ENCODE measurements at places on chromosomes 3 and 15.

DNA sequence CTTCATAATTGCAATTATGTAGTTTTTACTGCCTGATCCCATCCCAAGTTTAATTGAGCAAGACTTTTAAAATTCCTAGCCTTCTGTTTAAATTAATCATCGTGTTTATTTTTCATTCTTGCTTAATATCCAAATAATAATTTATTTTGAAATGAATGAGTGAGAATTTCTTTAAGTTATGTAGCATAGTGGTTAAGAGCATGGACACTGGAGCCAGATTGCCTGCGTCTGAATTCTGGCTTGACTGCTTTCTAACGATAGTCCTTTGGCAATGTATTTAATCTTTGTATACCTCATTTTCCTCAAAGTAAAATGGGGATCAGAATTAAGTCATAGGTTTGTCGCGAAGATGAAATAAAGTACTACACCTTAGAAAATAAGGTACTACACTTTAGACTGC lies 71.4 kb downstream of the LRRC49 start:
- no peak for DNase-seq

DNA sequence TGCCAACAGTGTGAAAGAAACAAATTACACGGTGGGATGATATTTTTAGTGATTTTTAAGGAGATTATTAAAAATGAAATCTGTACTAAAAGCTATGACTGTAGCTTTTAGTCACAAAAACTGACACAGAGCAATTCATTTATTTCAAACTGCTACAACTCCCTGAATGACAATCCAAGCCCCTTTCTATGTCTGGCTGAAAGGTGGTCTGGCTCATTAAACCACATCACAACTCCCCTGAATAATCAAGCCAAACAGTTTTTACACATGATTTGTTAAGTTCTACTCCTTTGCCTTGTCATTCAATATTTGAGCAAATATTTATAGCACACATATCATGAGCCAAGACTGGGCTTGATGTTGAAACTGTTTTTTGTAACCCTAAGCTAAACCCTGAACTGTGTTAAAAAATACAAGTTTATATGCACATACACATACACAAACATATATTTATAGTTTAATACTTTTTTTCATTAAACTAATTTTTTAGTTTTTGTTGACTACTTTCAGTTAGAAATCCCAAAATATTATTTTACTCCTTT lies 125.5 kb downstream of the RBMS3 start:
- DNase-seq = no peak

DNA sequence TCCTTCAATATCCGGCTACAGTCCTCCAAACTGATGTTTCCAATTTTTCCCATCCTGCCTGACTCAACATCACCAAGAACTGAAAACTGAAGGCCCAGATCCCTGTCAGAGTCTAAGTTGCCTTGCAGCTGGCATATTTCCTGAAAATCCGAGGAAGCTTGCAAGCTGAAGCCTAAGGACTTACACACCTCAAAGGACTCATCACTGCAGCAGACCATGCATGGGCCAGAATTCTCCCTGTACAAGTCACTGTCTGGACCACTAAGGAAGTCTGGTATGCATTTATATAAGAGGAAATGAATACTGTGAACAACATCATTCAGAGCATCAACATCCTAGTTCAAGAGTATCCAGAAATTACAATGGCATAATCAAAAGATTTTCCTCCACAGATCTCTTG lies 548.8 kb upstream of the MDFIC2 start:
- no peak for DNase-seq

DNA sequence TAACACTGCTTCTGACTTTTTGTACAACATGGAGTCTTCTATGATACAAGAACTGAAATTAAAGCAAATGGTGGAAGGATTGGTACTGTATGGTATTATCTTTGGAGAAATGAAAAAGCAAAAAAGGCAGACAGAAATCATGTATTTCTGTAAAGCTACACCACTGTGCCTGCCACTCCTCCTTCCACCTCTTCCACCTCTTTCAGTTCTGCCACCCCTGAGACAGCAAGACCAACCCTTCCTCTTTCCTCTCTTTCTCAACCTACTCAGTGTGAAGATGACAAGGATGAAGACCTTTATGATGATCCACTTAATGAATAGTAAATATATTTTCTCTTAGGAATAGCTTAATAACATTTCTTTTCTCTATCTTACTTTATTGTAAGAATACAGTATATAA lies 57.0 kb downstream of the CD200 start:
- DNase-seq = no peak

GRCh38 chr3:178353006-178353694 lies 183.1 kb upstream of the KCNMB2 start:
- no peak for DNase-seq

DNA sequence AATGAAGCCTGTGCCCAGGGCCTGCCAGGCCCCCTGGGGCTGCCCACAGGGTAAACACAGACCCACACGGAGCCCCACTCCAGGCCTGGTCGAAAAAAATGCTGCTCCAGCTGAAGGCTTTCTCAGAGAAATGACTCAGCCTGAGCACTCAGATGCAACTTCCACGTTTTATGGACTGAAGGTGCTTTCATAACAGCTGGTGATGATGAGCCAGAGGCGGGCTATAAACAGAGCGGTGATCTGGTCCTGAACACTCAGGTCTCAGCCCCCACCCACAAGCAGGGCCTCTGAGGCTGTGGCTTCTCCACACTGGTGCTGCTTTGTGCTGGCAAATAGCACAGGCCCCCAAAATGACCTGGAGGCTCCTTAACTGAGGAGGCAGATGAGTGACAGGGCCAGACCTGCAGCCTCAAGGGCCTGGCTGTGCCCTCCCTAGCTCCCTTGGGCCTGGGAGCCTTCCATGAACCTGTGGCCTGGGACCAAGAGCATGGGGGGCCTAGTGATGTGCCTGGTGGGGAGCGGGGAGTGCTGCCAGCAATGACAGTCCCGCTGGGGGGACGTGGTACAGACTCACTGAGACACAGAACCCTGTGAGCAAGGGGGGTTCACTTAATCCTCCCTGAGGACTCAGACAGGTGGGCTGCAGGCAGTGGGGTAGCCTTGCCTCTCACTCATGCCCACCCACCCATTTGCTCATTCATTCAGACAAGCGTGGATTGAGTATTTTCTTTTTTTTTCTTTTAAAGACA lies 23.0 kb upstream of the FURIN start:
- no peak for DNase-seq

DNA sequence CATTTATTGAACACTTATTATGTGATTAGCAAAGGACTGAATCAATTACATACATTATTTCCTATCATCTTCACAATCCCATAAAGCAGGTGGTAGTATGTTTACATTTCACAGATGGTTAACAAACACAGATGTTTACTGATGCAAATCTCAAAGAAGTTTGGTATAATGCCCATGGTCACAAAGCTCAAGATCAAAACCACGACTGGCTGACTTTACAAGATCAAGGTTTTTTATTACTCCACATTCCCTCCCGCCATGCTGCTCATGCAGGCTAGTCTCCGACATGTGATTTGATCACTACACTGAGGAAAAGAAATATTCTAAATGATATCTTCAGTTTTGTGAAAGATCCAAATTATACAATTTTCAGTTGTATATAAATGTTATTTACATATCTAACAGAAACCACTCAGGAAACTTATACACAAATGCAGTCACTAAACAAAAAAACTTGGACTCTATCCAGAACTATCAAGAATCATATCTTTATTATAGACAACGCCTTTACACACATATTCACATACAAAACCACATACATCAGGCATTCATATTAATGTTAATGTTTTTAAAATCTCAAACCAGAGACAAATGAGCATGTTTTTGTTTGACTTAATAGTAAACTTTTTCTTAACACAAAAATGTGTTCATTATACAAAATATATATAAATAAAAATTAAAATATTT lies 235.5 kb downstream of the SCAPER start:
- DNase-seq = no peak

DNA sequence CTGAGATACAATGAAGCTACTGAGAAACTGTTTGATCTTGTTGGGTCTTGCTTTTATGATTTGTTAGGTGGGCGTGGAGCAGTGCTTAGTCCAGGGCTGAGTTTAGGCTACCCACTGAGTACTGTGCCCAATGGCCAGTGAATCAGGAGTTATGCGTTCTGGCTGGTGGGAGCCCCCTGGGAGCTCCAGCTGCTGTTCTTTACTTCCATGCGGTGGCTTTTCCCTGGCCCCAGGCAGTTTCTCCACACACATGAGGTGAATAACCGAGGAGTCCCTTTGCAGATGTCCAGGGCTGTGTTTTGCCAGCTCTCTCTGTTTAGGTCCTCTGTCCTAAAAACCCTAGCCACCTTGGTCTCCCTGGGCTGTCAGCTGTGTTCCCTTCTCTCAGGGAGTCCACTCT lies 106.5 kb downstream of the KLF13 start:
- DNase-seq = no peak

DNA sequence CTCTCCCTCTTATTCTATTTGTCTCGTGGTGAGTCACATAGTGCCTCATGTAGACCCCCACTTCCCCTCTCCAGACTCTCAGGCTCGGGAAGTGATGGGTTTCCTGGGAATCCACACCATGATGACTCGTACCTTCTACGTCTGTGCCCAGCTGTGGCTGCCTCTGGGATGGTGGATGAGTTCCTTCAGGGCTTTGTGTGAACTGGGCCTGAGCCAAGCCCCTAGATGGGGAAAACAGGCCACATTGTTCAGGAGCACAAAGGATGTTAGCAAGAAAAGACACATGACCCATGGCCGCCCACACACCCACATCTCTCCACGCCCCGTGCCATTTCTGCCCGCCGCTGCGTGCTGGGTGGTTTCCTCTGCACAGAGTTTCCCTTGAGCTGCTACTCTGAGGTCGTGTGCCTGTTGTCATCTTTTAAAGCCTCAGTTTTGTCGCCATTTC lies 10.5 kb downstream of the ISG20 start:
- no peak for DNase-seq

GRCh38 chr3:161577662-161578061 lies 81.1 kb downstream of the OTOL1 start:
- DNase-seq = no peak

DNA sequence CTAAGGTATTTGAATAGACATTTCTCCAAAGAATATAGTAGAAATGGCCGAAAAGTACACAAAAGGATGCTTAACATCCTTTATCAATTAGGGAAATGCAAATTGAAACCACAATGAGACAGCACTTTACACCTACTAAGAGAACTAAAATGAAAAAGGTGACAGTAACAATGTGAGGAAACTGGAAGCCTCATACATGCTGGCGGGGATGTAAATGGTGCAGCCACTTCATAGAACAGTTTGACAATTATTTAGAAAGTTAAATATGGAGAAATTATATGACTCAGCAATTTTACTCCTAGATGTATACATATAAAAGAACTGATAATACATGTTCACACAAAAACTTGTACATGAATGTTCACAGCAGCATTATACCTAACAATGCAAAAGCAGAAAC lies 13.4 kb downstream of the SPICE1 start:
- no peak for DNase-seq

GRCh38 chr3:194686816-194687637 lies 1.3 kb downstream of the FAM43A start:
- DNase-seq = peak; percentile 70

DNA sequence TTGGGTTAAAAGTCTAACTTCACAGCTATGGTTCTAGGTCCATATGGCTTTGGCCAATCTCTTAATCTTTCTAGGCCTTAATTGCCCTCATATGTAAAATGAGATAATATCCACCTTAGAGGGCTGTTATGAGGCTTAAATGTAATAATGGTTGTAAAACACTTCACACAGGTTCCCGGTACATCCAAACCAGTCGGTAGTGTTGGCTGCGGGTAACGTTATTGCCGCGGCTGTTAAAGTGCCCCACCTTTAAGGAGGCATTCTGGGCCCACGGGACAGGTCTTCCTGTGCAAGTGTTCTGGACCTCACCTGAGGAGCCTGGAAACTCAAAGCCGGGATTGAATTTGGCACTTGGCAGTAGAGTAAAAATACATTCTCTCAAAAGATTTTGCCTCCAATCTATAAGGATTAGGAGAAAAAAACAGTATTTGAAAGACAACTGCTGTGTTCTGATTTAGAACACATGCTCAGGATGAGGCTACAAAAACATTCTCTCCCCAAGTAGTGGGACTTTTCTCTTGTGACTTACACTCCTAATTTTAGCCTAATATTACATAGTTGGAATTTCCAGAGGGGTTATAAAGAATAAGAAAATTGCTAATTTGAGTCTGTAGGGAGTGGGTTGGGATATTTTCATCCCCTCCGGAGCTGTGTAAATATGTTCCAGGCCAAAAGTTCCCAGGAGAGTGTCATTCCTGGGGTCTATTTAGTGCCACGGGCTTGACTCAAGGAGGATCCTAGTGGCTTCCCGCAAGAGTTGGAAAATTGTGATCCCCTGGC lies 44.9 kb upstream of the TSEN2 start:
- DNase-seq = no peak

DNA sequence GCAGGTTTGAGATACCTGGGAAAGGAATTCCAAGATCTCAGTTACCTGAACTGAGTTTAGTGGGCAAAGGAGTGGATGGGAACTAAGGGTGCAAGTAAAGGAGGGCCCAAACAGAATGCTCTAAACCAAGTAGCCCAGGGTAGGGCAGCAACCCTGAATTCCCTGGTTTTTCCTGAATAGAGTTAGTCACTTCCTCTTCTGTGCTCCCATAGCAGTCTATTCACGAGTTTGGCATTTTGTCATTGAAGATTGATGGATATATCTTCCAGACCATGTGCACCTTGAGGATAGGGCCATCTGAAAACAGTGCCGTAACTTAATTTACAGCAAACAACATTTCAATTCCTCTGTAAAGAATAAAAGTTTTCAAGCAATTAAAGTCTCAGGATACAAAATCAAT lies 18.5 kb upstream of the PTX3 start:
- DNase-seq = no peak

DNA sequence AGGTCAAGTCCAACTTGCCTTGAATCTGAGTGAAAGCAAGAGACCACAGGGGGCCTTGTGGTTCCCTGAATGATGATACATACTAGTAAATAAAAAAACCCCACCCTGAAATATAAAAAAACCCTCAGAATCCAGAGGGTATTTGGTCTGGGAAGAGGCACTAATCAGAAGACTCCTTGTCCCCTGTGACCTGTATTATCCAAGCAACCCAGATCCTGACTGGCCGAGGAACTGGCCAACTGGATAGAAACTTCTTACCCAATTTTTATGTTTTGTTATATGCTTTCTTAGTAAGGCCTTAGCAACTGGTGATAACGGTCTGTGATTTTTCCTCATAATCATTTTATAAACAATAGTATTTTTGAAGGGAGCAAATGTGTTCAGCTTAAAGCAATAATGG lies 17.5 kb downstream of the ABI3BP start:
- DNase-seq = no peak

DNA sequence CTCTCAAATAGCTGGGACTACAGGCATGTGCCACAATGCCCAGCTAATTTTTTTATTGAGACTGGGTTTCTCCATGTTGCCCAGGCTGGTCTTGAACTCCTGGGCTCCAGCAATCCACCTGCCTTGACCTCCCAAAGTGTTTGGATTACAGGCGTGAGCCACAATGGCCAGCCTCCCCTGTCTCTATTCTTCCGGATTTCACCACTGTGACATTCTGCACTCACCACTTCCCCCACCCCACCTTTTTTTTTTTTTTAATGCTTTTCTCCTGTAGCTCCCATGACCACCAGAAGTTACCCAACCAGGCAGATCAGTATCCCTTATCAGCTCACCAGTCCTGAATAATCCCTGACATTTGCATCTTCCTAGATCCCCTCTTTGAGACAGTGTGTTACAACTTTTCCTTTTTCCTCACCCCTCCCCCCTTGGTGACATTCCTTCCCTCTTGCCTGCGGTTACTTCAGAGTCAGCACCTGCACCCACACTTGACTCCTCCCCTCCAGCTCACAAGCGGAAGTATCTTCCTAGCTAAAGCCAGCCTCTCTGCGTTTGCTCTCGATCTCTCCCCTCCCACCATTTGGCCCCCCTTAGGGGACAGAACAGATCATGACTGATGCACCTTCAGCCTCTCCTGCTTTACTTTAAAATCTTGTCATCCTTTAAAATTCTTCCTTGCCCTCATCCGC lies 13.5 kb upstream of the ZNF592 start:
- no peak for DNase-seq

All from 8988T (cell line).